ENCODE measurements at places on chromosomes 11 and 22. TPM values are rescaled to one million over a fixed set of nuclear protein-coding genes. Genes with fewer than 3 reads are reported as not detected.

- DNase-seq = no peak
These were observed 101.7 kb downstream of the TEAD1 start for GRCh38 chr11:12775955-12776354.

GRCh38 chr22:34992672-34993071 lies 73.3 kb upstream of the ISX start:
- DNase-seq = no peak

GRCh38 chr11:4480577-4481239 lies 1.7 kb upstream of the OR52K1 start:
- no peak for DNase-seq

- DNase-seq = no peak
These were observed 416.5 kb downstream of the GUCY1A2 start for GRCh38 chr11:106601684-106602297.

DNA sequence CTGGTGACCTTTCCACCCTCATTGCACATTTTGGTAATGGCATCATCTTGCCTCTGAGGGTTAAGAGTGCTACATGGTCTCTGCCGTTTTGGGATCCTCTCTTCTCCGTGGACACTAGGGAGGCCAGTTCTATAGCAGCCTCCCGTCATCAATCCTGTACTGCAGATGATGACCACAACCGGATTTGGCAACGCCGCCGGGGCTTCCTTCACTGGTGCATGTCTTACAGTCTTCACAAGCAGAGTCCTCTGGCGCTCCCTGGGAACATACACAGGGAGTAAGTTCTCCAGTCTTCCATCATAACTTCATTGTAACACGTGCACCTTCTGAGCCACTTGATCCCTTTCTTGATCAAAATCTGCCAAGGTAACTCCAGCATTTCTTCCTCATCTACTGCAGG lies 69.0 kb upstream of the SLC22A12 start:
- DNase-seq = no peak

GRCh38 chr22:46114518-46115387 lies 35.6 kb upstream of the PPARA start:
- DNase-seq = no peak

DNA sequence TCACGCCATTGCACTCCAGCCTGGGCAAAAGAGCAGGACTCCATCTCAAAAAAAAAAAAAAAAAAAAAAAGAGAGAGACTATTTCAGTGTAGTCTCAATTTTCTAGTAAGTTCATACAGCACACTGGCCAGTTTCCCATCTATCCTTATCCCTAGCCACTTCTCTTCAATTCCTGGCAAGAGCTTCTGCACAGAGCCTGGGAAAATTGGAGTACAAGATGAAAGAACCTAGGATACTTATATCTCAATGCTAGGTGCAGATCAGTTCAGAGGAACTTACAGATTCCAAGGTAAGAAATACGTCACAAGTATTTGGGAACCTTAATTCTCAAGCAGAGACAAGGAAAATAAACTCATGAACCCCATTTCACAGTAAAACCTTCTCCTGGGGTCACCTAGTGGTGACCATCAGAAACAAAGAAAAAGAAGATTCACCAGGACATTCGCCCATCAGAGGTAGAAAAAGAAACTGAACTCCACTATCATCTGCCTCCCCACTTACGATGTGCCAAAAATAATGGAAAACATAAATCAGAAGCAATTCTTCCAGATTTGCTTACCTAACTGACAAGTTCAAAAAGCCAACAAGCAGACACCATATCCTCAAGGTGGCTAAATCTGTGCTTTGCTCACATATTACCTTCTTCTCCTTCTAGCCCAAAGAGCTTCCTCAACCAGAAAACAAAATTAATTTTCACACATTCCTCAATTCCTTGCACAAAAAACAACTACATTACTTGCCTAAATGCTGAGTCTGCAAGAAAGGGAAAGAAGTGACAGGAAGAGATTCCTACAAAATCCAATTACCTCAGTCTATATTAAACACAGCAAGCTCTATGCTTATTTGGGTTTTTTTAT lies 4.9 kb downstream of the DENND5A start:
- no peak for DNase-seq

GRCh38 chr11:121741761-121742361 lies 289.1 kb upstream of the SORL1-AS1 start:
- DNase-seq = no peak

GRCh38 chr11:104467404-104467803 lies 303.5 kb upstream of the PDGFD start:
- no peak for DNase-seq

DNA sequence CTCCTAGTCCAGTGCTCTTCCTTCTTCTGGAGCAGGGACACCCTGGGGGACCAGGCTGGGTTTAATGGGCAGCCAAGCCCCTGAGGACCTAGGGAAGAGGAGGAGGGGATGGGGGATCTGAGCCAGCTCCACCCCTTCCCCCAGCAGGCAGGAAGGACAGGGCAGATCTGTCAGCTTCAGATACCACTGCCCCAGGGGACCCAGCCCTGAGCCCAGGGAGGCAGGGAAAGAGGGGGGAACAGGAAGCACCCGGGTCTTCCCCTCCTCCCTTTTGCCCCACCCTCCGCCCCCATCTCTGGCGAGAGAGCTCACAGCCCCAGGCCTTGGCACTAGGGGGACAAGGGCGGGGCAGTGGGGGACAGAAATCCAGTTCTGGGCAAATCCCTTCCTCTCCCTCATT lies 11.7 kb upstream of the SOX10 start:
- no peak for DNase-seq

- DNase-seq = no peak
These were observed 80.5 kb downstream of the TEAD1 start for GRCh38 chr11:12754582-12755234.

Gene P4HA3
- polyA plus RNA-seq = 8.5 TPM

Gene UBQLNL
- 0.42 TPM for polyA plus RNA-seq

Gene TRABD
- 8.7 TPM for polyA plus RNA-seq

Gene BTG4
- polyA plus RNA-seq = not detected

Gene MICAL2
- 171 TPM for polyA plus RNA-seq

Gene NAALADL1
- polyA plus RNA-seq = 12.0 TPM

Gene NXPE2
- polyA plus RNA-seq = 0.04 TPM

Gene BACE1-AS
- 5.4 TPM for polyA plus RNA-seq

Gene OR52E8
- not detected for polyA plus RNA-seq

All from AG04450 (cell line).